ENCODE measurements at places on chromosomes 1 and 21. TPM values are rescaled to one million over a fixed set of nuclear protein-coding genes. Genes with fewer than 3 reads are reported as not detected.

The HSPB7 gene
- total RNA-seq = 94.0 TPM

The RXFP4 gene
- total RNA-seq = not detected

The SPATA17 gene
- total RNA-seq = 0.26 TPM

The CD101 gene
- 0.10 TPM for total RNA-seq

The GBP7 gene
- not detected for total RNA-seq

The CCDC30 gene
- total RNA-seq = 0.11 TPM

The SDC3 gene
- total RNA-seq = 17.6 TPM

The KCNN3 gene
- total RNA-seq = 30.8 TPM

The DYNLT4 gene
- not detected for total RNA-seq

The TAS1R1 gene
- total RNA-seq = 7.5 TPM

The SPTA1 gene
- not detected for total RNA-seq

The SIPA1L2 gene
- 7.0 TPM for total RNA-seq

The FBXO2 gene
- not detected for total RNA-seq

The DEPDC1 gene
- 1.6 TPM for total RNA-seq

The MAN1C1 gene
- 8.8 TPM for total RNA-seq

The ITLN2 gene
- total RNA-seq = not detected

The KCNA3 gene
- total RNA-seq = not detected

The NBPF11 gene
- total RNA-seq = 7.0 TPM

The CASQ1 gene
- 9.4 TPM for total RNA-seq

The RUNX1 gene
- 221 TPM for total RNA-seq

The FLG2 gene
- not detected for total RNA-seq

The TNNI3K gene
- 0.70 TPM for total RNA-seq

The NPHP4 gene
- total RNA-seq = 2.9 TPM

The DPT gene
- not detected for total RNA-seq

The ALPL gene
- total RNA-seq = 14.9 TPM

The SRRM1 gene
- 63.5 TPM for total RNA-seq

The RNF220 gene
- 129 TPM for total RNA-seq

The DMRTB1 gene
- total RNA-seq = not detected

The FHAD1 gene
- total RNA-seq = 6.8 TPM

The TINAGL1 gene
- not detected for total RNA-seq

The RPF1 gene
- 34.1 TPM for total RNA-seq
